LNCaP clone FGC (cell line): ENCODE measurements at places on chromosomes 2 and 18.
A peak's percentile ranks its signal among the peaks of the same experiment; 100 is the strongest.

- no peak for DNase-seq
Observed at GRCh38 chr2:190202604-190203003, 117.0 kb downstream of the HIBCH start.

DNA sequence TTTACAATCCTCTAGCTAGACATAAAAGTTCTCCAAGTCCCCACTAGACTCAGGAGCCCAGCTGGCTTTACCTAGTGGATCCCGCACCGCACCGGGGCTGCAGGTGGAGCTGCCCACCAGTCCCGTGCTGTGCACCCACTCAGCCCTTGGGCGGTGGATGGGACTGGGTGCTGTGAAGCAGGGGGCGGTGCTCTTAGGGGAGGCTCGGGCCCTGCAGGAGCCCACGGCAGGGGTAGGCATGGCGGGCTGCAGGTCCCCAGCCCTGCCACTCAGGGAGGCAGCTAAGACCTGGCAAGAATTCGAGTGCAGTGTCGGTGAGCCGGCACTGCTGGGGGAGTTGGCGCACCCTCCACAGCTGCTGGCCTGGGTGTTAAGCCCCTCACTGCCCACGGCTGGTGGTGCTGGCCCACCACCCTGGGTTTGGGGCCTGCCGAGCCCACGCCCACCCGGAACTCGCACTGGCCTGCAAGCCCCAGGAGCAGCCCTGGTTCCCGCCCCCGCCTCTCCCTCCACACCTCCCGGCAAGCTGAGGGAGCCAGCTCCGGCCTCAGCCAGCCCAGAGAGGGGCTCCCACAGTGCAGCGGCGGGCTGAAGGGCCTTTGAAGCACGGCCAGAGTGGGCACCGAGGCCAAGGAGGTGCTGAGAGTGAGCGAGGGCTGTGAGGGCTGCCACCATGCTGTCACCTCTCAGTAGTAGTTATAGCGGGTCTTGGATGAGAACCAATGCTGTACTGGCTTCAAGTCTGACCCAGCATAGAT, 255.2 kb downstream of the CDH7 start:
- DNase-seq, result no peak

DNA sequence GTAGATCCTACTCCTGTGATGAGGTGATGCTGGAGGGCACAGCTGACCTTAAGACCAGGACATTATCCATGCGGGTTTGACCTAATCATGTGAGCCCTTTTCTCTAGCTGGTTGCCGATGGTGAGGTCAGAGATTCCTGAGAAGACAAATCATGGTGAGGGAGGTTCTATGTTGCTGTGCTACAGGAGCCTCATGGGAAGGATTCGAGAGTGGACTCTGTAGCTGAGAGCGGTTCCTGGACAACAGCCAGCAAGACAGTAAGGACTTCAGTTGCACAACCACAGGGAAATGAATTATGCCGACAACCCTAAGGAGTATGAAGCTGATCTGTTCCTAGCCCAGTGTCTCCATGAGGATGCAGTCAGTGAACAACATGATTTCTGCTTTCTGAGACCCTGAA, 80.4 kb downstream of the EPB41L3 start:
- no peak for DNase-seq

- no peak for DNase-seq
Observed at GRCh38 chr2:48734576-48735303, 20.8 kb downstream of the LHCGR start.

DNA sequence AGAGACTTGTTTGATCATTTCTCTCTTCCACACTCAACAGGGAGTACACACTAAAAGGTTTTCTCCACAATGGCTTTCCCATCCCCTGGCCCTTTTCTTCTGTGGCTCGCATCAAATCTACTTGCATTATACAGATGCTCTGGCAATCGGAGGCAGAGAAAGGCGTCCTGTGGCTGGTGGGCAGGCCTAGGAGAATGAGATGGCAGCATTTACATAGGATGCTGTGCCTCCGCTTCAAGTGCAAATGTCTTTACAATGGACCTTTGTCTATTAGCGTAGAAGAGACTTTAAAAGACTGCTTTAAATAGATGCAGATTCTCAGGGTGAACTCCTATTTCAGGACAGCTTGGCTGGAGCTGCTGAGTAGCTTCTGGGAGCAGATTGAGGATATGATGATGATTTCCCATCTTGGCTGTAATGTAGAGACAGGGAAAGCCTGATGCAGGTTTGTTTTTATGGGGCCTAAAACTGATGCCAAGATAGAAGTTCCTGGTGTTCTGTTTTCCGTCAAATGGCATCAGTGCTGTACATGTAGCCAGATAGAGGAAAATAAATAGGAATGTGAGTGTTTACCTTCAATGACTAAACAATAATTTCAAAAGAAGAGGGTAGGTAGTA, 423.4 kb downstream of the RND3 start:
- no peak for DNase-seq

DNA sequence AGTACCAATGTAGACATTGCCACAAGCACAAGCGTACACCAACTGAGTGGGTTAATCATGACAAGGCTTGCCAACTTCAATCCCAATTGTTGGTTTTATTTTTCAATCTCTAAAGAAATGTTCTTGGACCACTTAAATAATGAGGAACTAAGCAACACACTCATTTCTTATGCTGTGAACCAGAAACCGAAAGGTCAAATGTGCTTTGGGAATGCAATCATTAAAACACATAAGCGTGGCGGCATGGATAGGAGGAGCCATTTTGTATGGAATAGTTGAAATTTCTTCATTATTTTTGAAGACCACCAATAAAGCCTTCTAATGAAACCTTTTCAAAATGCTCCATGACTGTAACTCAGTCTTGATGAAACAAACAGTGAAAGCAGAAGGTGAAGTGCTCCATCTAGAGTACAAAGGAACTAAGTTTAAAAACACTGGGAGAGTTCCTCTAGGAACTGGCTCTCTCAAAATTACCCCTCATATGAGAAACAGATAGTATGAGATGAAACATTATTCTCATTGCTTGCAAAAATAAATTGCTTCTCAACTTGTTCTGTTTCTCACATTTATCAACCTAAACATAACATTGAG, 113.2 kb upstream of the CHST9 start:
- DNase-seq, result no peak

DNA sequence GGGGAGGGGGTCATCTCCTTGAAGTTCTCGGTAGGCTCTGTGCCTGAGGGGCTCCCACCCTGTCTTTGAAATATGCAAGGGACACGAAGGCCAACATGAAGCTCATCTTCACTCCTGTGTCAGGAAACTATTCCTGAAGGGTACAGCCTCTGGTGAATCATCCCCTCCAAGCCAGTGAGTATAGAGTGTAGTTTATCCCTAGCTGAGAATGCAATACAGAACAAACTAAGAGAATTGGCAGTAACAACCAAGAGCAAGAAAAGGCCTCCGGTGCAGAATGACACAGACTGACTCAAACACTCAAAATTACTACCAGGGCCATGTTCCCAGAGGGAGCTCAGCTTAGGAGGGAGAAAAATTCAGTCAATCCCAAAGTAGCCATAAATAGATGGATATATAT, 413.3 kb downstream of the BCL11A start:
- no peak for DNase-seq

DNA sequence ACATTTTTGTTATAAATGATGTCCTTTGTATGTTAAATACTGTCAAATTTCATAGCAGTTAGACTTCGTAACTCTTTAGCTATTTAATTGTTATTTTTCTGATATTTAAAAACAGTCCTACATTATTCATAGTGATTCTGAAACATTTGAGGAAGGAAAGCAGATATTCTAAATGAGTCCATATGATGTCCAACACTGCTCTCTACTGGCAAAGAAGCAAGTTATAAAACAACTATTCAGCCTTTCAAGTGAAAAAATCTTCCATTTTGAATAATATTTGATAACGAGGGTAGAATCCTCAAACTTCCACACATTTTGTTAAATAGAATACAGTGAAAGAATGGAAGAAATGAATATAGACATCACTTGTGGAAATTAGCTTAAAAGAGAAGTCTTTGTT, 220.8 kb downstream of the GULP1 start:
- DNase-seq, result peak; percentile 64

GRCh38 chr2:37324536-37324785, 172 bp downstream of the PRKD3 start:
- no peak for DNase-seq

DNA sequence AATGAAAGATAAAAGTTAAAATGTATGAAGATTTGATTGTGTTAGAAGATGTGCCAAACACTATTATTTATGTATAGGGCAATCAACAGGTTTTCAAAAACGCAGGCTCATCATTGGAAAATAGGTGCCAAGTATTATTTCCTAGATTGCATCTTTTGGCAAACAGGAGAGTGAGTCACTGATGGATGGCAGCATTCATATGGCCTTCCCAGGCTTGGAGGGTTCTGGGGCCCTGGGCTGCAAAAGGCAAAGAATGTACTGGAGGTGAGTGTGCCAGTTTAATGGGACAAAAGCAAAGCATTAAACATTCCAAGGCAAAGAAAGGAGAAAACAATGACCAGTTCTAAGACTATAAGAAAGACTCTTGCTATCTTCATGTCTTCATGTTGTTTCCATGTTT, 379.4 kb downstream of the RIT2 start:
- DNase-seq, result peak; percentile 4

DNA sequence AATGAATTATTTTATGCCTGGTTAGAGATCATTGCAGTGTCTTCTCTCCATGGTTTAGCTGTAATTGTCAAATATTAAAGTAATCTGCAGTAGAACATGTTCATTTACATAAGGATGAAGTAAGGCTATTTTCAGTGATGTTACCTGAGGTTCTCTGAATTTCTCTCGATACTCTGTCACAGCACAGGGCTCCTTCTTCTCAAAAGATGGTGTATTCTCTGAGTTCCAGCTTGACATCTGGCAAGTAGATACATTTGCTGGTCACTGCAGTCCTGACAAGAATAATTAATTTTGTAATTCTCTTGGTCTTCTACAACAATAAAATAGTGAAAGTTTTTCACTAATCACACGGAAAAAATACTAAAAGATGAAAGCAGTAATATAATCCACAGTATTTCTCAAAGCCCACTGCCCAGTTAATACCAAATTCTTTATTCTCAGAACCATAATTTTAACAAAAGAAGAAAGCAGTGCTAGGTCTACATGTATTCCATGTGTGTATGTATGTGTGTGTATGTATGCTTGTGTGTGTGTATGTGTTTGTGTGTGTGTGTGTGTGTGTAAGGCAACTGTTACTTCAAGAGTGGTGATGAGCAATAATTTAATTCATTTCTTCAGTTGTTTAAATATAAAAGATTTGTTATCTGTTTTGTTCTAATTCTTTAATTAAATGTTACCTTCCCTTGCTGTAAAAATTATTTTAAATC, 1165.5 kb upstream of the SLC39A10 start:
- DNase-seq, result no peak

- DNase-seq, result no peak
Observed at GRCh38 chr2:235808366-235808765, 314.5 kb downstream of the AGAP1 start.

GRCh38 chr2:2572393-2573204, 241.5 kb upstream of the MYT1L start:
- DNase-seq, result no peak

- DNase-seq, result no peak
Observed at GRCh38 chr2:28411166-28411755, 18.6 kb downstream of the FOSL2 start.

- no peak for DNase-seq
Observed at GRCh38 chr2:240451791-240452461, 16.5 kb downstream of the GPC1 start.

DNA sequence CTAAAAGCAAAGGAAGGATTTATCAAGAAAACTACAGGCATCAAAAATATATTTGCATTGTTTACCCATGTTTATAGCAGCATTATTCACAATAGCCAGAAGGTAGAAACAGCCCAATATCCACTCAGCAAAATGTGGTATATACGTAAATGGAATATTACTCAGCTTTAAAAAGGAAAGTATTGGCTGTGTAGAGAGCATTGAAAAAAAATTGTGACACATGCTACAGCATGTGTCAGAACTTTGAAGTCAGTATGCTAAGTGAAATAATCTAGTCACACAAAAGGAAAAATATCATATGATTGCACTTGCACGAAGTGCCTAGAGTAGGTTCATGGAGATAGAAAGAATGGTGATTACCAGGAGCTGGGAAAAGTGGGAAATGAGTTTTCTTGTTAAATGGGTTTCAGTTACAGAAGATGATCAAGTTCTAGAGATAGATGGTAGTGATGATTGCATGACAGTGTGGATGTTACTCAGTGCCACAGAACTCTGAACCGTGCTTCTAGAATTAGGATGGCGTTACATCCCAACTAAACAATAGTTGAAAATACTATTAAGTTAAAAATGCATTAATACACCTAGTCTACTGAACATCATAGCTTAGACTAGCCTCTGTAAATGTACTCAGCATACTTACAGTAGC, 20.1 kb downstream of the ANKRD12 start:
- no peak for DNase-seq
